NB4 (cell line): ENCODE measurements at places on chromosomes 12 and 14.

GRCh38 chr14:69519204-69520100, 34.9 kb downstream of the PLEKHD1 start:
- DNase-seq = no peak

DNA sequence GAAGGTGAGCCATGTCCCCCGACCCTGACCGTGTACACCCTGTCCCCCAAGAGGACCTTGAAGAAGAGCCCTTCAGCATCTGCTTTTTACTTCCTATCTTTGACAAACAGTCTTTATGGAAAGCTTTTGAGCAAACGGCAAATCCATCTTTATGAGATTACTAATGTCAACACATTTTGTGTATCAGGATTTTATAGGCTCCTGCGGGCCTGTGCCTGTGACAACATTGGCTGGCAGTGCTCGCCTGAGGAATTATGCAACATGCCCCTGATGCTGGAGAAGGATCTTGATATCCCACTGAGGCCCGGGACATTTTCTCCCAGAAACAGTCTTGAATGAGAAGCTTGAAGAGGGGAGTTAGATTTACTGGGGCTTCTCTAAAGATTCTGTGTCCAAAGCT, 416.5 kb downstream of the NRXN3 start:
- DNase-seq = no peak

GRCh38 chr12:118033323-118033722, 16.8 kb downstream of the RFC5 start:
- DNase-seq = no peak

DNA sequence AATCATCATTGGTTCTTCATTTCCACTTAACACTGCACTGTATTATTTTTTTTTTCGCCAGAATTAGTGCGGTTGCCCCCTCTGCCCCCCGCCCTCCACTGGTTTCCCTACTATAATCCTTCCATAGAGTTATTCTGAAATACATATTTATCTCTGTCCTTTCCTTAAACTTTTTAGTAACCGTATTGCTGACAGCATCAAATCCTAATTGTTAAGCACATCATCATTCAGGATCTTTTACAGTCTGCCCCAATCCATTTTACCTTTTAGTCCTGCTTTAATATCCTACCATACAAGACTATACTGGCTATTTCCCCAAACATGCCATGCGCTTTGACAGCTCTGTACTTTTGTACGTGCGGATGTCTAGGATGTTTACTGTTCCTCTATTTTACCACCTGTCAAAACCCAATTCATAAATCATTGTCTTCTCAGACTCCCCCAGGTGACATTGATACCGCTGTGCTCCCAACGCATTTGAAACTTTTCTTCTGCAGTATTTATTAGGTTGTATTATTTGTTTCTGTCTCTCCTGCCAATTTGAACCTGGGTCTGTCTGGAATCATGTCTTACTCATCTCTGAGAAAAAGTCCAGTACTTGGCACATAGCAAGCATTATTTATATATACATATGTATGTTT, 1.0 kb downstream of the FGFR1OP2 start:
- DNase-seq = peak; percentile 68

DNA sequence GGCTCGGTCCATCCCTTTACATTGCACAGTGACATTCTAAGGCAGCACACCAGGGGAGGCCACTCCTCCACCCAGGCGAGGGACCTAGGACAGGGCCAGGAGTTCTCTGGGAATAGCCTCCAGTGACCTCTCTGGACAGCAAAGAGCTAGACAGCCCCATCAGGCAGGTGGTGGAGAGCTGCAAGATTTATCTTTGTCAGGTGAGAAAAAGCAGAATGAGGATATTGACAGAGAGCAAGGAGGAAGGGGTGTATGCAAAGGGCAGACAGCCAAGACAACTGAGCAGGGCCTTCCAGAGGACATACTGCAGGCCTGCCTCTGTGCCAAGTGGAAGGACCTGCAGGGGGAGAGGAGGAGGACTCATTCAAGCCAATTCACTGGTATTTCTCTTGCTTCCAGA, 112.4 kb upstream of the MAX start:
- no peak for DNase-seq

- peak; percentile 35 for DNase-seq
Observed at GRCh38 chr14:93857500-93858283, 69.4 kb upstream of the PRIMA1 start.

GRCh38 chr12:121678716-121679300, 9.4 kb upstream of the MORN3 start:
- no peak for DNase-seq

- no peak for DNase-seq
Observed at GRCh38 chr12:106709068-106709511, 65.4 kb upstream of the RIC8B start.

GRCh38 chr14:56300495-56300894, 182.3 kb downstream of the PELI2 start:
- no peak for DNase-seq

GRCh38 chr14:92728759-92729364, 19.6 kb downstream of the LGMN start:
- peak; percentile 32 for DNase-seq

DNA sequence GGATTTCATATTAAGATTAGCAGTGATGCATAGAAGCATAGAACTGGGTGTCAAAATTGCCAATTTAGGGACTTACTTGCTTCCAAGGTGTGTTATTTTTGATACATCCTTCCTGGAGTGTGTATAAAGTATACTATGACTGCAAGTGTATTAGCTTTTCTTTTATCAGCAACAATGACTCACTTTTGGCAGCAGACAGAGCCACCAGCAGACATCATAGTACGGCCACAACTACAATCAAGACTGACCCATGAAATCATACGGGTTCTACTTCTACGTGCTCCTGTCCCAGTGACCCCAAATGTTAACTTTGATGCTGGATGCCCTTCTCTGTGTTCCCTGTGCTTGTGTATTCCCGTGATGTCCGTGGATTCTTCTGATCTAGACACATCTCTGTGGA, 443.9 kb downstream of the TMEM132D start:
- no peak for DNase-seq

GRCh38 chr12:93413064-93413463, 28.7 kb downstream of the UBE2N start:
- DNase-seq = no peak

DNA sequence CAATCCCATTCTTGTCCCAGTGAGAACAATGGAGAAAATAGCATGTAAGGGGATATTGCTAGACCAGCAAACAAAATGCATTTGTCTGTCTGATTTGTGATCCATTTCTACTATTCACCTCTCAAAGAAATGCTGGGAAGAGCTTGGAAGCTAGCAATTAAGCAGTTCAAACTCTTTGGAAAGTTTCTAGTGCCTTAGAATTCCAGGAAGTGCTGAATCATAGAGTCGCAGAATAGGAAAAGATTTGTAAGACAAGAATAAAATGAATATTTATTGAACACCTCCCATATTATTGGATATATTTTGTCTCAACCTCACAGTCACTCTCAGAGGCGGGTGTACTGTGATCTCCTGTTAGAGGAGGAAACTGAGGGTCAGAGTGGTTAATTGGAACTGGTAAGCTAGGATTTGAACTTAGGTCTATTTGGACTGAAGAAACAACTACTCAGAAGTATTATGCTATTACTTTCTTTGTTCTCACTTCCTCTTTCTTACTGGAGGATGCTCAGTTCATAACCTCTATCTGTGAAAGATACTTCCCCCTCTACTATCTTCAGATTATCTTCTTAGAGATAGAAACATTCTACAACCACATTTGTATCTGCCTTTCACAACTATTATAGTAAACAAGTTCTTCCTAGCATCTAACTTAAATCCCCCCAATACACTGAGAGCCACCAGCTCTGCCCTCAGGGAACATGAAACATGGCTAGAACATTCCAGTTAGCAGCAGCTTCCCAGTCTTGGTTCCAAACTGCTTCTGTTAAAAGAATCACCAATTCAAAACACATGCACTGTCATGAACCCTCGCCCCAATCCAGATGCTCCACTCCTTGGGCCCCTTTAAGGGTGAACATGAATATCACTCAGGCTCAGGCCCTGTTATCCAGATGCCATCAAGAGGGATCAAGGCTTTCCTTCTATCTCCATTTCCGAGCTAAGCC, 64.2 kb downstream of the DRAM1 start:
- no peak for DNase-seq

- DNase-seq = no peak
Observed at GRCh38 chr14:67725171-67725570, 23.5 kb downstream of the RDH12 start.

- no peak for DNase-seq
Observed at GRCh38 chr14:68295316-68295816, 475.8 kb downstream of the RAD51B start.
